ENCODE measurements at places on chromosomes 7 and 10. TPM values are rescaled to one million over a fixed set of nuclear protein-coding genes. Genes with fewer than 3 reads are reported as not detected.

DNA sequence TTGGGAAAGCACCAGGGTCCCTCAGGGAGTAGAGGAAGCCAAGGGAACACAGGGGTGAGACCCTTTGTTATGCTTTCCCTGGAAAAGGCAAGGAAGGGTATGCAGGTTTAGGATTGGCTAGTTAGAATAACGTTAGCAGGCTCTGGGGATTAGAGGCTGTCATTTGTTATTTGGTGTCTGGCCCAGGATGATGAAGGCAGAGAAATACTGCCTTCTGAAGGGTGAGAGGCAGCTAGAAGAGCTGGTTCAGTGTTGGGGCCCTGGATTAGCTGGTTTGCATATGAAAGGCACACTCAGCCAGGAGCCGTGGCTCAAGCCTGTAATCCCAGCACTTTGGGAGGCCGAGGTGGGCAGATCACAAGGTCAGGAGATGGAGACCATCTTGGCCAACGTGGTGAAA lies 3.0 kb upstream of the PILRA start:
- H3K27ac ChIP-seq, result no peak overlapping the region
- no peak for DNase-seq
- no peak overlapping the region for H3K4me3 ChIP-seq
- no peaks in the 10 kb centered on the region for H3K27me3 ChIP-seq
- peaks cover 13% of the 10 kb centered on the region for H3K4me1 ChIP-seq
- no peaks in the 10 kb centered on the region for H3K36me3 ChIP-seq

Gene CTBP2
- total RNA-seq, result 0.97 TPM

GRCh38 chr10:118522791-118523498 lies 72.5 kb downstream of the PRLHR start:
- no peak overlapping the region for H3K4me3 ChIP-seq
- no peak overlapping the region for H3K27ac ChIP-seq
- H3K36me3 ChIP-seq, result no peaks in the 10 kb centered on the region
- no peak for DNase-seq

Gene OR2A1
- total RNA-seq, result not detected

Gene IGF2BP3
- not detected for total RNA-seq

Gene PTPRN2
- total RNA-seq, result 1.8 TPM

All from CD4-positive, alpha-beta memory T cell (primary cell).